Renal cortex interstitium (tissue), 15 donors: ENCODE measurements at places on chromosomes 13 and 19. TPM values are rescaled to one million over a fixed set of nuclear protein-coding genes. Genes with fewer than 3 reads are reported as not detected.
A peak's percentile ranks its signal among the peaks of the same experiment; 100 is the strongest.

The ZFP36 gene
- polyA plus RNA-seq = 29.0 TPM

The SAFB gene
- 176 TPM for polyA plus RNA-seq

The PSMC4 gene
- 83.5 TPM for polyA plus RNA-seq

GRCh38 chr13:60572855-60573254 is 175.8 kb downstream of the TDRD3 start:
- DNase-seq = no peak

GRCh38 chr19:51427201-51427600 is 9.8 kb upstream of the SIGLEC10 start:
- no peak for DNase-seq

- peak; percentile 43 for DNase-seq
These were observed 31.5 kb upstream of the ZNF766 start for GRCh38 chr19:52237771-52238400.

DNA sequence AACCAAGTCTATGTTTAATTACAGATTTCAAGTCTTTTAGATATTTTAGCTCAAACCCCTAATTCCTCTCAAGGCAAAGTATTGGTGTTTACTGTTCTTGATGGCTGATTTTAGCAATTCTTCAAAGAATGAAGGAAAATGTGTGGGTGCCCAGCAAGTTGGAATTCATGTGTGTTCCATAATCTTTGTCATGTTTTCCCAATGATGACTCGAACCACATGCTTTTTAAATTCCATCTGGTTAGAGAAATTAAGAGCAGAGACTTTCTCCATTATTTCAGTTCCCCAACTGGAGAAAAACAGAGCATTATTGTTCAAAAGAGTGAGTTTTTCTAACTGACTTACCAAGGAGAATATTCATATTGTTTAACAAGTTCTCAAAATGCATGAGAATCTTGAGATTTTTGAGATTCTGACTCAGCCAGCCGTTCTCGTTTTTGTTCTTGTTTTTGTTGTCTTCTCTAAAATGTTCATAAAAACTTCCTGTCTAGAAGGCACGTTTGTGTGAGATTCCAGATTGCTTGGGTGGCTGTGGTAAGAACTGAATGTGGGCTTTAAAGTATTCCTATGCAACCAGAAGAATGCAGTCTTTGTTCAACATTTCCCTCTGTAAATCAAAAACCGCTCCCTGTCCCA is 404.7 kb downstream of the IRS2 start:
- DNase-seq = no peak

GRCh38 chr13:66879988-66880387 is 350.1 kb downstream of the PCDH9 start:
- no peak for DNase-seq

- no peak for DNase-seq
These were observed 43.1 kb downstream of the PCCA start for GRCh38 chr13:100131863-100132574.

The NLRP11 gene
- polyA plus RNA-seq = 0.17 TPM

The NUP58 gene
- 42.9 TPM for polyA plus RNA-seq

The IGSF23 gene
- 2.4 TPM for polyA plus RNA-seq

- DNase-seq = no peak
These were observed 150.9 kb downstream of the URI1 start for GRCh38 chr19:30092721-30093569.

The CEACAM20 gene
- not detected for polyA plus RNA-seq

The LMTK3 gene
- polyA plus RNA-seq = 3.6 TPM

DNA sequence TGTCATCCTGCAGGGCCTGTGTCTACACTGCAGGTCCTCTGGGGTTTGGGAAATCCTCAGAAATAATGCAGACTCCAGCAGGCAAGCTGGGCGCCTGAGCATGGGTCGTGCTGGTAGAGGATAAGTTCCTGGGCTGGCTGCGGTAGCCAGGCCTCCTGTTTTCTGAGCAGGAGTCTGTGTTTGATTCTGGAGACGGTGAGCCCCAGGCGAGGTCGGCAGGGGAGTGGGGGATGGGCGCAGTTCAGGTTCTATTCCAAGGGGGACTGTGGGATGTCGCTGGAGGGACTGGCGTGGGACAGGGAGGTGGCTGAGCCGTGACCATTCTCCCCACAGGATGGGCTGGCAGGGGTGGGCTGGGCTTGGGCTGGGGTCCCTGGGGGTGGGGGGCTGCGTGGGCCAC is 154.7 kb downstream of the KDM4B start:
- no peak for DNase-seq

DNA sequence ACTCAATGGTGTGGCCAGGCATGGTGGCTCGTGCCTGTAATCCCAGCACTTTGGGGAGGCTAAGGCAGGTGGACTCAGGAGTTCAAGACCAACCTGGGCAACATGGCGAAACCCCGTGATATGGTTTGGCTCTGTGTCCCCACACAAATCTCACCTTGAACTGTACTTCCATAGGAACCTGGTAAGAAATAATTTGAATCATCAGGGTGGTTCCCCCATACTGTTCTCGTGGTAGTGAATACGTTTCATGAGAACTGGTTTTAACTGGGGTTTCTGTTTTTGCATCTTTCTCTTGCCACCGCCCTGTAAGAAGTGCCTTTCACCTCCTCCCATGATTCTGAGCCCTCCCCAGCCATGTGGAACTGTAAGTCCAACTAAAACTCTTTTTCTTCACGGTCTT is 49.6 kb downstream of the USP12 start:
- DNase-seq = no peak

GRCh38 chr19:2983351-2984214 is 6.2 kb downstream of the TLE6 start:
- DNase-seq = no peak

DNA sequence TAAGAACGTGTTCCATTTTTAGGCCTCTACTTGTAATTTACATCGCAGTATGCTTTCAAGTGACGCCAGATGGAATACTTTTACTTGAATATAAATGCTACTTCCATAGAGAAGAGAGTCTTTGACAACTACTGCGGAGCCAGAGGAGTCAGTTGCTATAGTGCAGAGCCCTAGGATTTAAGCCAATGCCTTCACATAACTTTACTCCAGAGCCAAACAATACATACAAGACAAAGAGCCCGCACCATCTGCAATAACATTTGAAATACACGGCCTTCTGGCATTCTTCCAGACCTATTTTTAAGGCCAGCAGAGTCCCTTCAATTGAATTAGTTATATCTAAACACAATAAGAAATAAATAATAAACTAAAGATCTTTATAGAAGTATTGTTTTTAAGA is 59.4 kb downstream of the XPO4 start:
- peak; percentile 28 for DNase-seq

- DNase-seq = no peak
These were observed 1140.3 kb upstream of the SLC10A2 start for GRCh38 chr13:104206450-104207044.

DNA sequence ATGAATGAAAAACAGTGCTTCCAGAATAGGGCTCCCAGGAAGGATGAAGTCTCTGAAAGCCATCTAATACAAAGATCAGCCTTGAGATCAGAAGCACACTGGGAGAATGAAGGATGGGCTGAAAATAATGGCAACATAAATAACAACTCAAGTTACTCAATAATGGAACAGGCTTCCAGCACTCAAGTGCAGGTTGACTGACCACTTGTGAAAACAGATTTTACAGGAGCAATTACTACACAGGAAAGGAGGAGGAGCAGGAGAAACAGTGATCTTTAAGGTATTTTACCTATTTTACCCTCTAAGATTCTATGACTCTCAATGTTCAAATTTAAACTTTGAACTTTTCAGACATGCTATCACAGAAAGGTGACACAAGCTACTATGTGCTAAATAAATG is 106.0 kb downstream of the USP12 start:
- no peak for DNase-seq

DNA sequence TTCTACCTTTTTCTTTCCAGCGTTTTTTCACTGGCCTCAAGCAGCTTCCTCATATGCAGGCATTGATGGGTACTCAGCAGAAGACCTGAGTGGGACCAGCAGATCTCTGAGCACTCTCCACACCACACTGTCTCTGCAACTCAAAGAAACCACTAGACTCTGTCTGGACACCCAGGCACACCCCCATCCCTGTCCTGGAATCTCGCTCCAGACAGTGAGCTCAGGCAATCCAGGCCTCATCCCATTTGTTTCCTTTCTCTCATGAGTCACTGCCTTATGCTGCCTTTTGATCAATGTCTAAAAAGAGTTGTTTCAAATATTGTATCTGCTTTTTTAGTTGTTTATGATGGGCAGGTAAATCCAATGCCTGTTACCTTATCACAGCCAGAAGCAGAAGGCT is 19.7 kb upstream of the POP4 start:
- DNase-seq = no peak

- DNase-seq = no peak
These were observed 419.3 kb upstream of the KLHL1 start for GRCh38 chr13:70527599-70527998.

DNA sequence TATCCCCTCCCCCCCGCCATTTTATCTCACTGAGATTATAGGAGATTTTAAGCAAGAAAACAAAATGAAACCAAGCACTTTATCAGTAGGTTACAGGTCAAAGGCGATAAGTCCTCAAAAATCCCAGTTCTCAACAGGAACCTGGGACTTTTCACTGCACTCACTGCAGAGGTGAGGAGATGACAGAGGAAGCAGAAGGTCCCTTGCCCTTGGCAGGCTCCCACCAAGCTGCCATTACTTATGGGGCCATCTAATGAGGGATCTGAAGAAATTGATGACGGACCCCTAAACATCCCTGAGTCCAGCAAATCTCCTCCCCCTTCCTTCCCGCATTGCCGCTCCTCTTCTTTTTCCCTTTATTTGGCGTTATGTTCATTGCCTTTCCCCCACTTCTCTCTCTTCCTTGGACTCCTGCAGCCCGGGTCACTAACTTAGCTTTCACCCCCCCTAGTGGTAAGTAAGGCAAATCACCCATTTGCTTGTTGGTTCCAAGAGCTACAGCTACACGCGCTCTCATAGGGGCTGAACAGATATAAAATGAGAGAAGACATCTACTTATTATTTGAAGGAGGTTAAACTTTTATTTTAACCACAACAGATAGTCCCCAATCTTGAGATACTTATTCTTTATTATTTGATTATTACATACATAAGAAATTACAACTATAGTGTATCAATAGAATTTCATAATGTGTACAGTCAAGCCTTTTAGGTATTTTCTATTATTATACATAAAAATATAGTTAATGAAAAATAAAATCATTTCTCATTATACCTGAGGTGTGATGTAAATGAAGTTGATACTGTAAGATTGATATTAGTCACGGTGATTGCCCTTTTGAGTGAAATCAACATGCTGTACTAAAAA is 52.0 kb upstream of the ARGLU1 start:
- peak; percentile 42 for DNase-seq

The CEACAM16 gene
- polyA plus RNA-seq = not detected

GRCh38 chr13:77459592-77459991 is 75.9 kb upstream of the SCEL start:
- DNase-seq = no peak

The SIGLEC9 gene
- polyA plus RNA-seq = 1.7 TPM

DNA sequence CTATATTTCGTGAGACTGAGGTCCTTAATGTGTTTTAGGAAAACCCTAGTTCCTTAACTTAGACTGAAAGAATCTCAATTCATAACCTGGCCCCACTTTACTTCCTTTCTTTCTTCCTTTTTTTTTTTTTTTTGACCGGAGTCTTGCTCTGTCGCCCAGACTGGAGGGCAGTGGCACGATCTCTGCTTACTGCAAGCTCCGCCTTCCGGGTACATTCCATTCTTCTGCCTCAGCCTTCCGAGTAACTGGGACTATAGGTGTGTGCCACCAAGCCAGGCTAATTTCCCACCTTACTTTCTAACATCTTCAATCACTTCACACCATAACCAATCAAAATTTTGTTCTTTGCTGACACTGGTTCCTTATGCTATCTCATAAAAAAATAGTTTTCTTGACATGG is 2097.0 kb downstream of the PCDH9 start:
- no peak for DNase-seq

The SIGLEC6 gene
- polyA plus RNA-seq = 0.24 TPM

- no peak for DNase-seq
These were observed 264.7 kb downstream of the MZT1 start for GRCh38 chr13:72462726-72463125.

DNA sequence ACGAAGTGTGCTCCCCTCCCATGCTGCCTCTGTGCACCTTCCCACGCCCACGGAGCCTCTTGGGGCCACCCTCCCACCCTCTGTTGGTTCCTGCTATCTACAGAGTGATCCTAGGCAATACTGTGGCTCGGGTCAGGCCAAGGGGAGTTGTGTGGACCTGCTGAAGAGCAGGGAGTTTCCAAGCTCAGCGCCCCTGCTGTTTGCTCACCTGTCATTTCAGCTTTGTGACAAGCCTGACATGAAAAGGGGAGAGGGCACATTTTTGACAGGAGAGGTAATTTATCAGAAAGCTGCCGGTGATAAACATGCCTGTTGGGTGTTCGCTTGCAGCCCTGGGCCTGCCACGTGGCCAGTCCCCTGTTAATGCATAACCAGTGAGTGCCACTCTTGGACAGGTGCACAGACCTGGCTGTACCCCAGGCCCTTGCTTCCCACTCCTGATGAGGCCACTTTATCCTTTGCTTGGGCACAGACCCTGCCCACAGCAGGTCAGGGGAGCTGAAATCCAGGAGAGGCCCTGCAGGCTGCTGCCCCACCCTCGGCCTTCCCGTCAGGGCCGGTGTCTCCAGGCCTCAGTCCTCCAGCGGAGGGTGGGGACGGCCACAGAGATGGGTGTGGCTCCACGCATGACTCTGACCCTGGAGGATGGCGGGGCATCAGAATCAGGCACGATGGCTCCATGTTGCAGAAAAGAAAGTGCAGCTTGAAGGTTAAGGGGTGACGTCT is 201.5 kb upstream of the GPR12 start:
- DNase-seq = no peak

- no peak for DNase-seq
These were observed 4.7 kb upstream of the SIGLEC14 start for GRCh38 chr19:51651216-51651846.

GRCh38 chr13:81927347-81927746 is 1586.4 kb upstream of the SPRY2 start:
- DNase-seq = no peak

DNA sequence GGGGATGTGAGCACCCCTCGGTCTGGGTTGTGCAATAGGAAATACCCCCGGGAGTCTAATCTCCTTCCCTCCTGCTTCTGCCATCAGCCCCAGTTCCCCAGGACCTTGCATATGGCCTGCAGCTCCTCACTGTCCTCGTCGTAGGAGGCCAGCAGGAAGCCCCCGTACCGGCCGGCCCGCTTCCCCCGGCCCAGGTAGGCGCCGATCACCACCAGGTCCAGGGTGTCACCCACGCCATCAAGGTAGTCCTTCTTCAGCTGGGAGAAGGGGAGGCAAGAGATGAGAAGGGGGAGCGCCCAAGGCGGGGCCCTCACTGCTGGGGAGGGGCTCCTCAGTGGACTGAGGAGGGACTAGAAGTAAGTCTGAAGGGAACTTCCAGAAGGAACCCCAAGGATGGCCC is 10.4 kb upstream of the PLA2G4C start:
- DNase-seq = no peak

The CD209 gene
- polyA plus RNA-seq = 1.5 TPM
